GM23248 (cell line): ENCODE measurements at places on chromosomes 16 and 17. TPM values are rescaled to one million over a fixed set of nuclear protein-coding genes. Genes with fewer than 3 reads are reported as not detected.

- no peaks in the 10 kb centered on the region for H3K36me3 ChIP-seq
- no peaks in the 10 kb centered on the region for H3K4me1 ChIP-seq
- no peak overlapping the region for H3K4me3 ChIP-seq
These were observed 17.7 kb upstream of the HS3ST3A1 start for GRCh38 chr17:13619462-13619861.

P2RX5 gene
- polyA plus RNA-seq, result 2.6 and 2.8 TPM in 2 replicates

GRCh38 chr17:6297119-6297518, 137.8 kb downstream of the AIPL1 start:
- no peak for DNase-seq
- H3K4me3 ChIP-seq, result no peak overlapping the region
- no peak overlapping the region for H3K27ac ChIP-seq
- no peaks in the 10 kb centered on the region for H3K36me3 ChIP-seq
- H3K4me1 ChIP-seq, result no peaks in the 10 kb centered on the region
- no peaks in the 10 kb centered on the region for H3K27me3 ChIP-seq

CSF3 gene
- polyA plus RNA-seq, result 0.13 TPM in 1 of 2 replicates, not detected in the other

GRCh38 chr16:21628772-21629171, 23.6 kb downstream of the IGSF6 start:
- peaks cover 20% of the 10 kb centered on the region for H3K36me3 ChIP-seq
- peak overlapping the region; percentile 47 for H3K4me3 ChIP-seq

DNA sequence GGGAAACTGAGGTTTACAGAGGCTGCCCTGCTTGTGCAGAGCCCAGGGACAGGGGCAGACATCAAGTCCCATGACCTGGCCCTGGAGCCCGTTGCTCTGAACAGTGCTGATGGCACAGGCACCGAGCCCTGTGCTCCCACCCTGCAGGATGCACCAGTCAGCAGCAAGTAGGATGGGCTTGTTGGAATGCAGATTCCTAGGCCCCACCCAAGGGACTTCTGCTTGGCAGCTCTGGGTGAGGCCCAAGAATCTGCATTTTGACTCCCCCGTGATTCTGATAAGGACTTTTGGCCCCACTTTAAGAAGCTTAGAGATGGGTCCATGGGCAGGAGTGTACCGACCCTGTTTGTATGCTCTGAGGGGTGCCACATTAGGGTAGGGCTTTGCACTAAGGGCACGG, 23.3 kb downstream of the LASP1 start:
- H3K27ac ChIP-seq, result 0 out of 2 replicates have a peak overlapping the region, but pooled peaks have one; percentile 6
- DNase-seq, result no peak
- no peaks in the 10 kb centered on the region for H3K27me3 ChIP-seq

- H3K4me1 ChIP-seq, result peaks cover 21% of the 10 kb centered on the region
- H3K27ac ChIP-seq, result peak within 1 kb of the TSS; percentile 99
- peak within 1 kb of the TSS; percentile 100 for H3K4me3 ChIP-seq
- peak; percentile 98 for DNase-seq
- H3K27me3 ChIP-seq, result no peaks in the 10 kb centered on the region
These were observed at the start of gene USP22 for GRCh38 chr17:21042458-21043295. Gene USP22, minus strand, starts transcription at chr17:21043011. Its CDS starts 176 bp downstream, at chr17:21042835.

- H3K36me3 ChIP-seq, result no peaks in the 10 kb centered on the region
- H3K4me3 ChIP-seq, result no peak overlapping the region
- H3K27me3 ChIP-seq, result no peaks in the 10 kb centered on the region
- no peak for DNase-seq
- H3K27ac ChIP-seq, result no peak overlapping the region
These were observed 425.1 kb downstream of the MAF start for GRCh38 chr16:79175286-79176057.

NTN3 gene
- not detected in 2 replicates for polyA plus RNA-seq

SPATA32 gene
- not detected in 2 replicates for polyA plus RNA-seq

DNA sequence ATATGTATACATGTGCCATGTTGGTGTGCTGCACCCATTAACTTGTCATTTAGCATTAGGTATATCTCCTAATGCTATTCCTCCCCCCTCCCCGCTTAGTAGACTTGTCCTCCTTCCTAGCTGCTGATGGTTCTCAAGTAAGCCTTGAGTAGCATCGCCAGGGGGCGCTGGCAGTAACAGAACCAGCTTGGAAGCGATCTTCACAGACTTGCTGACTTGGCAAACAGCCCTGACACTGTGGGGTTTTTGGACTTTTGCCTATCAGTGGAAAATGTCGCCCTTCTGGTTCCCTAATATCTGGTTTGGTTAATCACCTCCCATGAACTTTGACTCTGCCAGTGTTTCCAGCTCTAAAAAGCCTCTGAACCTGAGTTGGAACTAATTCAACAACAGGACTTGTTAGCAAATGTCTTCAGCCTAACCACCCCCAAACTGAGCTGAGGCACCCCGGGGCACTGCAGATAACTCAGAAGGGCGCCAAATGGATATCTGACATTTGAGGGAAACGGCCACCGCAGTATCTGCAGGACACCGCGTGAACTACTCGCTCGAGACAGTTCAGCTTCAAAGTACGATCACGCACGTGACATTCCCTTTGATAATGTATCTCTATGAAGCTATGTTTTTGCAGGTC, 15.4 kb upstream of the SPATA32 start:
- no peak overlapping the region for H3K4me3 ChIP-seq
- H3K27me3 ChIP-seq, result no peaks in the 10 kb centered on the region
- peaks cover 36% of the 10 kb centered on the region for H3K36me3 ChIP-seq
- no peak overlapping the region for H3K27ac ChIP-seq
- DNase-seq, result peak; percentile 92
